Cardiac septum (tissue), 1 donor: ENCODE measurements at places on chromosomes 1 and 21.

GRCh38 chr21:37342046-37342632, 24.4 kb upstream of the DYRK1A start:
- DNase-seq, result no peak

DNA sequence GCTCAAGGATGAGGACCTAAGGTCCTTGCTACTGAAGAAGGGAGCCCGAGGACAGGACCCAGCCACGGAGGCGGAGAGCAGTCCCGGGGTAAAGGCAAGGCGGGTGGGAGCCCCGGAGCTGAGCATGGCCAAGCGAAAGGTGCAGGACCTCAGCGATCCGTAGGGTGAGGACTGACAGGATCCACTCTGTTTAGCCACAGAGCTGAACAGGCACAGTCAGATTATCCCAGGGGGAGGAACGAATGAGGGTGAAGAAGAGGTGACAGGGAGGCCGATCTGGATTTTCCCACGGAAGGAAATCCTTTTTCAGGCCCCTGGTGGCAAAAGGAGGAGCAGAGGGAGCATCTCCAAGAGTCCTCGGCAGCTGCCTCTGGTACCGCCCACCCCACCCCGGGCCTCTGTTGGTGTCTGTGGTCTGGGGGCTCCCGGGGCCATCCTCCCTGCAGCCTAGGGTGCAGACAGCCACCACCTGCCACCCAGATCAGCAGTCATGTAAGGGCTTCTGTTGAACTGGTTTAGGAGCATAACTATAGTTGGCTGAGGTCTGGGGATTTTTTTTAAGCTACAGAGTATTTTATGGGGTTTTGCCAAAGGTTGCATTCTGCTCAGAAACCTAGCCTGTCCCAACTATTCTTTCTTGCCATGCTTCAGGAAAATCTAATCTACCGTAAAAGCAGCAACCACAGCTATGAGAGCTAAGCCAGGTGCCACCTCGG, 32.3 kb upstream of the LBR start:
- DNase-seq, result peak; percentile 73

- peak; percentile 78 for DNase-seq
These were observed 42.7 kb downstream of the HSD3B1 start for GRCh38 chr1:119549719-119550132.

DNA sequence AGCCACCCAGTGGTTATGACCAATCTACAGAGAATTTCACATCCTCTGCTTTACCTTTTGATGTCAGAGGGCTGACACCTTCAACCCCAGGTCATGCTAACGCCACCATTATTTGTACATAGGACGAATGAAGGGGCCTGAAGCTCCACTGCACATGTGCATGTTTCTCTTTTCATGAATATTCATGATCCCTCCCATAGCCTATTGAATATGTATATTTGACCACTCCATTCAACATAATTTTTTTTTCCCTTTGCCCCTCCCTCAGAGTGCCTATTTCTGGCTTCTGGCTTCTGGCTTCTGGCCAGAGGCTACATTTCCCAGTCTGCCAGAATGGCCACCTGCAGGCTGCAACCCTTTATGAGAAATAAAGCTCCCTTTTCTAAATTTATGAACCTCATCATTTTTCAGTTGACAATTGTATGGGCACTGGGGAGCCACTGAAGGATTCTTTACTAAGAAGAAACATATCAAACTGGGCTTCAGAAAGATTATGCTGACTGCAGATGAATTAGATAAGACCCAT, 406.7 kb downstream of the SIPA1L2 start:
- no peak for DNase-seq

- no peak for DNase-seq
These were observed 160.2 kb upstream of the COA6 start for GRCh38 chr1:234212764-234213657.

DNA sequence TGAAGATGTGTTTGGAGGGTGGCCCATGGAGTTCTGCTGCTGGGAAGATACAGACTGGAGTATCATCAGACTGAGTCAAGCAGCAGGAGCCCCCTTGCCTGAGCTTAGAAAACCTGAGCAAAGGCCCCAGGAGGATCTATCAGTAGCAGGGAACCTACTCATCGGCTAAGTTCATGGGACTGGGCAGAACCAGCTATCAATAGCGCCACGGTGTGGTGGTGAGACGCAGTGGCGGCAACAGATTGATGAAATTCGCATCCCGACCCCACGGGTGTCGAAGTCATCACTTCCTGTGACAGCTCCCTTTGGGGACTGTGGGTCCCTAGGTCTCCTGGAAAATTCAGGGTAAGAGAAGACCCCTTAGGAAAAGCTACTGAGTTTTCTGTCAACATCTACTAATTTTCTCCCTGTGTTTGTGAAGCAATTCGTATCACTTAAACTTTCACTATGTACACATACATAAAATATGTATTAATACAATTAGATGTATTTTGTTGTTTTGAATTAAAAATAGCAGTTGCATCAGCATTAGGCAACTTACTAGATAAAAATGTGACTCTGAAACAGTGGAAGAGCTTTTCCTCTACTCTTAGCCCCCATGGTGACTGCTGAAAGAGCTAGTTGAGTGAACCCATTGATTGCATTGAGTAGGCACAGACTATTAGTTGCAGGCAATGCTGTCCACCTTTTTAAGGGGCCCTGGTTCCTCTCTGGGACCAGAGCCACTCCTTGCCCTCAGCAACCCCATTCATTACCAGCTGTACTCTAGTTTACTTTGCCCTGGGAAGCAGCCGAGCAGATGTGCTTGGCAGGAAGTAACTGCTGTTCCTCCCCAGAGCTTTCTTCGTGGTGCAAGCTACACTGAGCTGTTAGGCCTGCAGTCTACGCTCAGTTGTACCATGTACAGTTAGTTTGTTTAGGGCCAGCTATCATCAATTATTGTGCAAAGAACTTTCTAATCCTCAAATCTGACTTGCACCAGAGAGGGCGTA, 7.3 kb upstream of the CACNA1S start:
- no peak for DNase-seq

- DNase-seq, result no peak
These were observed 9.8 kb downstream of the JUN start for GRCh38 chr1:58774027-58774426.

DNA sequence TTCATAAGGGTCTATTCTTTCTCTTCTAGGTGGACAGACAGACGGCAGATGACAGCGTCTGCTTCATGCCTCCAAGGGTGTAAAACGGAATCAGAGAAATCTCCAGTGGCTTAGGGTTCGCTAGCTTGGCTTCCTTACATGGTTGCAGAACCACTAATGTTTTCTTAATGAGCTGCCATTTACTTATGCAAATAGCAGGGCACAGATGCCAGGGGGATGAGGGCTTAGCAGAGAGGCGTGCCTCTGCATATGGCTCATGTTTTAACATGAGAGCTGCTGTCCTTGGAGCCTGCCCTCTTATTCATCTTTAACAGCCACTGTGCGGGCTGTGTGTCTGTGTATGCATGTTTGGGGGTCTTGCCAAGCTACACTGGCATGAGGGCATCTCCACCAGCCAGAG, 119.6 kb downstream of the IER5 start:
- DNase-seq, result no peak
